ENCODE measurements at places on chromosomes 16 and 17.

DNA sequence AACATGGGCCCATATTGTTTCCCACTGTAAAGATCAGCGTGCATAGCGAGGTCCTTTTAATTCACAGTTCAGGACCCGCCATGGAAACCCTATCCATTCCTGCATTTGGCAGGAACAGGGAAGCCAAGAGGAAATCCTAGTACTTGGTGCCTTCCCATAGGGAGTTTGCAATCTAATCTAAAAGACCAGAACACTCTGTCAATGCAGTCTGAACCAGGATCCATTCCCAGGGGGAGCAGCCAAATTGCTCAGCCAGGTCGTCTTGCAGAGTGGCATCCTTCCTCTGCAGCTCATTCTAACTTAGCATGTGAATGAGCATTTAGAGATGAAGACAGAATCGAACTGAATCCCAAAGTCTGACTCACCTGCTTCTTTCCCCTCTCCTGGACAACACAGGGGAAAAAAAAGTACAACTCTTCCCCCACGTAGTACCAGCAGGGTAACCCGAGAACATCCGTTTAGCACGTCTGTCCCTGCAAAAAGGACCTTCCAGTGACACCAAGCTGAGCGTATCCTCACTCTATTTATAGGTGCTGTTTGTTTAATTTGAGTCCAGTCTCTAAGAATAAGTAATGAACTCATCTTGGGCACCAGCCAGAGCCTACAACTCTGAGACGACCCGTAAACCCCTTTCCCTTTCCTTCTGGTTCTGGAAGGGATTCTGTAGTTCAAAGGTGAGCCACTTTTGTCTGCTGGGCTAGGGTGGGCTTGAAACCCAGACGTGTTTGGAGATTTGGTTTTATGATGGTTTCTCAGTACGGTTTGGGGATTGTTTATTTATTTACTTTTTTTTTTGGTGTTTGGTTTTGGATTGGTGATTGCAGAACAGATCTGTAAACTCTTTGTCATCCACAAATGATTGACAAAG, 74.5 kb downstream of the ERCC4 start:
- no peaks in the 10 kb centered on the region for H3K36me3 ChIP-seq
- H3K27me3 ChIP-seq = peaks cover 2% of the 10 kb centered on the region

DNA sequence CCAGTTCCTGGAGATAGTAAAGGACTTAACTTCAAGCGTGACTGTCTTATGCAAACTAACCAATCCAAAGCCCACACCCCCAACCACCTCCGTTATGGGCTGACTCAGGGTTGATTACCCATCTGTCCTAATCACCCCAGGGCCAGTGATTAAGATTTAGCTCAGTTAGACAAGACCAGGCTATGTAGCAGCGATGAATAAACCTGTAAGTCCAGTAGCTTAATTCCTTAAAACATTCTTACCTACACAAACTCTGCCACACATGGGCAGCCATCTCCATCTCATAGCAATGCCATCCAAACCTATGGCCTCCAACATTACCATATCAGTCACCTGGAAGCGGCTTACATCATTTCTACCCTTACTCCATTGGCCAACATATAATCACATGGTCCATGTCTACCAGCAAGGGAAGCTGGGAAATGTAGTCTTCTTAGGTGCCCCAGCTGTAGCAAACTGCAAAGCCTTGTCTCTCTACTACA, 266.7 kb downstream of the SHISA9 start:
- no peak overlapping the region for H3K4me3 ChIP-seq
- H3K36me3 ChIP-seq = no peaks in the 10 kb centered on the region
- no peak overlapping the region for H3K27ac ChIP-seq
- H3K27me3 ChIP-seq = peaks cover 6% of the 10 kb centered on the region
- DNase-seq = no peak

DNA sequence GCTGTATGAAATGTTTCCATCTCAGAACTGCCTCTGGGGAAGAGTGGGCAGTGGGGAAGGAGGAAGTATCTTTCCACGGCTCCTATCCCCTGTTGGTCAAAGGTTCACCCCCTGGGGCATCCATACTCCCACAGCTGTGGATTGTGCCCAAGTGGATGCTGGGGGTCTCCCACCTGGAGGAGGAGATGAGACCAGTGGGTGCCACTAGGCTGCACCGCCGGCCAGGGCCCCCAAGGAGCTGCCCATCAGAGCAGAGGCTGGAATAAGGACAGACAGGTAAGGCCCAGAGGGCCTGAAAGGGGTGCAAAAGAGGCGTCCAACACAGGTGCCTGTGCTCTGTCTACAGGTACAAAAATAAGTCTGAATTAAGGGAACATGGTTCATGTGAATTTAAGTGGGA, 87.5 kb downstream of the WSCD1 start:
- no peak overlapping the region for H3K4me3 ChIP-seq
- H3K27me3 ChIP-seq = peaks cover 3% of the 10 kb centered on the region
- DNase-seq = no peak
- no peaks in the 10 kb centered on the region for H3K4me1 ChIP-seq
- H3K27ac ChIP-seq = no peak overlapping the region

GRCh38 chr16:11219178-11219577, 36.8 kb downstream of the SOCS1 start:
- H3K4me1 ChIP-seq = peaks cover 31% of the 10 kb centered on the region
- no peak for DNase-seq
- H3K27me3 ChIP-seq = no peaks in the 10 kb centered on the region
- no peak overlapping the region for H3K27ac ChIP-seq
- H3K36me3 ChIP-seq = peaks cover 13% of the 10 kb centered on the region

GRCh38 chr16:72898216-72898825, 149.6 kb downstream of the ZFHX3 start:
- H3K27ac ChIP-seq = no peak overlapping the region
- no peaks in the 10 kb centered on the region for H3K4me1 ChIP-seq
- no peaks in the 10 kb centered on the region for H3K36me3 ChIP-seq
- DNase-seq = no peak
- no peaks in the 10 kb centered on the region for H3K27me3 ChIP-seq

GRCh38 chr17:33983824-33984574, 271.1 kb upstream of the CCL2 start:
- no peaks in the 10 kb centered on the region for H3K4me1 ChIP-seq
- H3K27me3 ChIP-seq = peaks cover 1% of the 10 kb centered on the region
- no peak for DNase-seq
- H3K4me3 ChIP-seq = no peak overlapping the region
- H3K36me3 ChIP-seq = no peaks in the 10 kb centered on the region

GRCh38 chr17:37828651-37829124, 83.8 kb upstream of the HNF1B start:
- H3K27me3 ChIP-seq = peaks cover 8% of the 10 kb centered on the region
- H3K4me1 ChIP-seq = peaks cover 41% of the 10 kb centered on the region
- DNase-seq = no peak
- no peaks in the 10 kb centered on the region for H3K36me3 ChIP-seq
- H3K27ac ChIP-seq = peak overlapping the region; percentile 55

DNA sequence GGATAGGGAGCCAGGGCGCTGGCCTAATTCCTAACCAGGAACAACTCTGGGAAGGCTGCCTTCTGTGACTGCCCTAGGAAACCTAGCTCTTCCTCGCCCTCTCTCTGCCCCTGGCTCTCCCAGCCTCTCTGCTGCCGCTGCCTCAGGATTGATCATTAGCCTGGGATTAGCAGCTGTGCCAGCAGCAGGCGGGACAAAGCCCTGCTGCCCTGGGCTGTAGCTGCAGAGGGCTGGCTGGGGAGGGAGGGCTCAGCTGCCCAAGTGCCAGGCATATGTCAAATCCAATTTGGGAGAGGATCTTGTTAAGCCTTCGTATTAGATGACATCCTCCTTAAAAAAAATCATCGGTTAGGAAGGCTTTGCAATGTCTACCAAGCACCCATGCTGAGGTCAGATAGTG, 144.8 kb upstream of the CCL2 start:
- no peaks in the 10 kb centered on the region for H3K4me1 ChIP-seq
- H3K27ac ChIP-seq = no peak overlapping the region
- no peak for DNase-seq

DNA sequence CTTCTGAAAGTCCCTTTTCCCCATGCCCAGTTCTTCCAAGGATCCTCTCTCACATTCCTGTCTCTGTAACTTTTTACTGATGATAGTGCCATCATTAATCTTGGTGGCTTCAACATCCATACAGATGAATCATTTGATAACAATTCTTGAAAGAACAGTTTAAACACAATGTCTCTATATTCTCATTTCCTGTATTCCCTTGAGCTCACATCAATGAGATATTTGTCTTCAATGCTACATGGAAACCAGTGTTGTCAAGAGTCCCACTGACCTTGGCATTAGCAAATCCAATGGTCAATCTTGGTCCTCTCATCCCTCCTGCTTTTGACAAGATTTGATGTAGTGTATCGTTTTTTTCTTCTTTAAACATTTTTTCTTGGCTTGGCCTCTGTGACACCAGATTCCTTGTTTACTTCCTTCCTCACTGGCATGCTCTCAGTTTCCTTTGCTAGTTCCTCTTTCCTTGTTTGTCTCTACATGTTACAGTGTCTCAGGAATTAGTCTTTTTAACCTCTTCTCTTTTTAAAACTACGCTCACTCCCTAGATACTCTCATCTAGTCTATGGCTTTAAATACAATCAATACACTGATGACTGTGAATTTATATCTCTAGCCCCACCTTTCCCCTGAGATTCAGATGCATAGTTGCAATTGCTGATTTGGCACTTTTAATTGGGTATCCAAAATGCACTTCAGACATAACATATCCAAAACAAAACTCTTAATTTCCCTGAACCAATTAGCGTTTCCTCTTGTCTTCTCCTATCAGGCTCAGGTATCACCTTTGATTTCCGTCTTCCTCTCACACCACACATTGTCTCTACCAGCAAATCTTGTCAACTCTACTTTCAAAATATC, 134.0 kb downstream of the MYO1D start:
- H3K4me1 ChIP-seq = no peaks in the 10 kb centered on the region
- no peak overlapping the region for H3K27ac ChIP-seq
- no peaks in the 10 kb centered on the region for H3K36me3 ChIP-seq
- no peak overlapping the region for H3K4me3 ChIP-seq
- DNase-seq = no peak

- no peaks in the 10 kb centered on the region for H3K36me3 ChIP-seq
- no peak overlapping the region for H3K4me3 ChIP-seq
- H3K27ac ChIP-seq = no peak overlapping the region
- no peaks in the 10 kb centered on the region for H3K4me1 ChIP-seq
- H3K27me3 ChIP-seq = no peaks in the 10 kb centered on the region
These were observed 13.7 kb upstream of the PEMT start for GRCh38 chr17:17605083-17605728.

DNA sequence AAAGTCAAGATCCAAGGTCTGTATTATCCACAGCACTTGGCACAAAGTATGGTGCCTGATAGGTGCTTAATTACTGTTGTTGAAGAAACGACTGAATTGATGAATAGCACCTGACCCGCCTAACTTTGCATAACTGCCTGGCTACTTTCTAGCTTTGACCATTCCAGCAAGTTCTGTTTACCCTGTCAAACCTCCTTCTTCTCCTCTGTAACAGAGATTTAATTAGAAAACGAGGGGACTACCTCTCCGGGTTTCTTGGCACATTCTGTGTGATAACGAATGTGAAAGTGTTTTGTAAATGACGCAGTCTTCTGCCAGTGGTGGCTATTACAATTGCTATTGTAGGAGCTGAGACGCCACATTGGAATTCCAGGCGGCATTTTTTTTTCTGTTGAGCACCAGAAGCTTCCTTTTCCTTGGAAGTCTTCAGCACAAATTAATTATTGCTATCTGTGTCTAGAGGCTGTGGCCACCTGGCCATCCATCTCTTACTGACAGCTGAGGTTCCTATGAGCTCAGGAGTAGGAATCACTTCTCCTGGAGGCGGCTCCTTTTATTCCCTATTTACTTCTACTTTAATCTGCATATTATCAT, 522.9 kb downstream of the HS3ST4 start:
- no peaks in the 10 kb centered on the region for H3K4me1 ChIP-seq
- H3K27ac ChIP-seq = no peak overlapping the region
- no peaks in the 10 kb centered on the region for H3K36me3 ChIP-seq
- H3K4me3 ChIP-seq = no peak overlapping the region
- DNase-seq = no peak
- peaks cover 11% of the 10 kb centered on the region for H3K27me3 ChIP-seq

DNA sequence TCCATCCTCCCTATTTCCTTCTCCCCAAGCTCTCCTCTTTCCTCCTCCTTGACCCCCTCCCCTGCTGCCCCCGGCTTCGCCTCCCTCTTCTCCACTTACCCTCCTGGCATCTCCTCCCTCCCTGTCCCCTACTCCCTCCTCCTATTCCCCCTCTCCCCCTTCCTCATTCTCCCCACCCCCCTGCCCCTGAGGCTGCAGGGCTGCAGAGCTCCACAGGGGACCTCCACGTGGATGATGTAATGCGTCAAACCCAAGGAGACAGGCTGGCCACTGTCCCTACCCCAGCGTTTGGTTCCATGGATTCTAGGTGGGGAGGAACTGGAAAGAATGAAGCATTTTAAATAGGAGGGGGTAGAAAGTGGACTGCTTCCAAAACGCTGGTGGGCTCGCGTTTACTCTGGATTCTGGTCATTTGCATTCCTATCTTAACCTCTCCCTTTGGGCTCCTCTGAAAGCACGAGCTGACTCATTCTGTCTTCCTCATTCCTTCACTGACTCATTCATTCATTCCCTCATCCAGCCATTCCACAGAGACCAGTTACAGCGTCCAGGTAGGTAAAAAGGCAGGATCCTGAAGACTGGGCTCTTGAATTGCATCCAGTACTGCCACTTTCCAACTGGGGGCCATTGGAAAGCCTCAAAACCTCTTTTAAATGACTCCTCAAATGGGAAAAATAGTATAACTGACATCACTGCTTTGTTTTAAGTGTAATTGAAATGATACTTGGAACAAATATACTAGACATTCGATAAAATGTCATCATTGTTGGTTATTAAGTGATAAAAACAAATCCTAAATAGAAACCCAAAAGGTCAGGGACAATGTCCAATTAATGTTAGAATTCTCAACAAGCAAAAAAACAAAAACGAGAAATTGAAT, 943 bp upstream of the COTL1 start:
- peaks cover 31% of the 10 kb centered on the region for H3K36me3 ChIP-seq
- peak overlapping the region; percentile 40 for H3K4me3 ChIP-seq
- peaks cover 48% of the 10 kb centered on the region for H3K4me1 ChIP-seq
- H3K27me3 ChIP-seq = peaks cover 2% of the 10 kb centered on the region

DNA sequence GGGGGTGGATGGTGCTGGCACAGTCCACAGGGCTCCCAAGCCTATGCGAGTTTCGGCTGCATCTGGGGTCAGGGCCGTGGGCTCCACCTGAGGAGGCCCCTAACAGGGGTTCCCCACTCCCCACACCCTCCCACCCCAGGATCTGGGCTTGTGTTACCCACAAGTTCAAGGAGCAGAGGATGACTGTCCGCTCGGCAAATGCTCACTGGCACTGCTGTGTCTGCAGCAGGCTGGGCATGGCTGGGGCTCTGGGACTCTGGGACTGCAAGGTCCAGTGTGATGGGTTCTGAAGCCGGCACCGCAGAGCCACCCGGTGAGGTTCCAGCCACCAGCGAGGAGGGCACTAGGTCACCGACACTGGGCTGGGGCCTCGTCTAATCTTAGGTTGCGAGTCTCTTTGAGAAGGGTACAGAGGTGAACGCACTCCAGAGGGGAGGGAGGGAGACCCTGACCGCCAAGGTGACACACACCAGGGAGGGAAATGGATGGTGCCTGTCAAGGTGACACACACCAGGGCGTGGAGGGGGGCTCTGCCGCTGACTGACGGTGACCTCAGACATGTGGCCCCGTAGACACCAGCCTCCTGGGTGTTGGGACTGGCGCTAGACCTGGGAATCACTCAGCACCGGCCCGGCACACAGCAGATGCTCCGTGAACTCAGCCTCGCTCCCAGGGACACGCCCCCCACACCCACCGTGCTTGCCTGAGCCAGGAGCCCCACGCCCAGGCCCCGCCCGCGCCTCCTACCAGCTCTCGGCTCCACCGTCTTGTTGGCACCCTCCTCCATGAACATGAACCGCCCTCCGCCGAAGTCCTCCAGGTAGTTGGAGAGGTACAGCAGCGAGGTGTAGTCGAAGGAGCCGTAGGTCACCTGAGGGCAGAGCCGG, 20.5 kb upstream of the HEXD start:
- H3K27ac ChIP-seq = no peak overlapping the region
- H3K4me1 ChIP-seq = peaks cover 12% of the 10 kb centered on the region
- H3K4me3 ChIP-seq = no peak overlapping the region
- no peaks in the 10 kb centered on the region for H3K27me3 ChIP-seq
